ENCODE measurements at places on chromosomes 11 and 22.

DNA sequence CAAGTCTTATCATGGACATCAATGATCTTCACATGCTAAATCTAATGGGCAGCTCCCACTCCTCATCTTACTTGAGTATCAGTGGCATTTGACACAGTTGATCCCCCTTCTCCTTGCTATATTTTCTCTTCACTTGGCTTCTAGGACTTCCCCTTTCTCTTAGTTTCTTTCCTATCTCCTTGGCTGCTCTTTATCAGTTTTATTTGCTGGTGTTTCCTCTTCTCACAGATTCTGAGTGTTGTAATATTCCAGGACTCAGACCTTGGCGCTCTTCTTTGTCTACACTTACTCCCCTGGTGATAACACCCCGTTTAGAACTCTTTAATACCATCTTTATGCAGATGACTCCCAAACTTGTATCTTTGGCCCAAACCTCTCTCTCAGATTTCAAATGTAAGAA lies 33.9 kb upstream of the RASSF10 start:
- no peak for DNase-seq

- no peak for DNase-seq
Measured at GRCh38 chr22:22935546-22936157, 48.0 kb downstream of the IGLL5 start.

- DNase-seq: no peak
Measured at GRCh38 chr11:111923951-111924350, 5.2 kb downstream of the C11orf52 start.

- DNase-seq: no peak
Measured at GRCh38 chr11:43367382-43368178, 8.9 kb downstream of the TTC17 start.

- DNase-seq: no peak
Measured at GRCh38 chr11:8098879-8099278, 17.9 kb downstream of the TUB start.

DNA sequence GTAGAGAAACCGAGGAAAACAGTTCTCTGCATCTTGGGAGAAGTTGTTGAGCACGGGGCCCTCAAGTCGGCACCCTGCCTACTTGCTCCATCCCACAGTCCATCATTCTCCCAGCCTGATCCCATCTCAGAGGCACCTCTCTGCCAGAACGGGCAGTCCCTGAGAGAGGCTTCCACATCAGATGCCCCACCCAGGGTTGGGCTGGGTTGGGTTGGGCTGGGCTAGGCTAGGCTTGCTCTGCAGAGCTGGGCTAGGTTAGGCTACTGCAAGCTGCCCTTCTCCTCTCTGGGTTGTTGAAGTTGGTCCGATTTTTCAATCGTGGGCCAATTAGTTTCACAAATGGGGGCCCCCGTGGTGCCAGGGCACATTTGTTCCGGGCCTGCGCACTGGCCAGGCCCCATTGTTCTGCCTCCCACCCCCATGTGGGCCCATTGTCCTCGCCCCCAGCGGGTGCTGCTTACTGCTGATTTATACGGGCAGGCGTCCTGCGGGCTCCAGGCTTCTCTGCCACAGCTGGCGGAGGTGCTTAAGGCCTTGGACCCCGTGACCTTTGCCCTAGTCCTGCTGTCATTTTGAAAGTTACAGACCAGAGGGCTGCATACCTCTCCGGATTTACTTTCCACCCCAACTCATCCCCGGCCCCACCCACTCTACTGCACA lies 63.7 kb upstream of the NNMT start:
- no peak for DNase-seq

DNA sequence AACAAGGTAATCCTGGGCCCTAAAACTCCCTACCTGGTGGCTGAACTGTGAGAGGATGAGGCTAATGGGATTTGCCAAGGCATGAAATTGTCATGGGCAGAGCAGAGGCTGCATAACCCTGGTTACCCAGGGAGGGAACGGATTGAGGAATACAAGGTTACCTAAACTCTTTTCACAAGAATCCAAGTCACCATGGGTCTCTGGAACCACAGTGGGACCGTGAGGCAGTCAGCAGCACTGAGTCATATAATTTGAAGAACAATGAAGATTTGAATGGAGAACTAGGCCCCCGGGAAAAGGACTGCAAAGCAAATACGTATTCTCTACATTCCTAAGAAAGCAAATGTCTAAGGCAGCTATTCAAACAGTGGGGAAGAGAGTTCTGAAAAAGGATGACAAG lies 19.8 kb downstream of the CAT start:
- no peak for DNase-seq

GRCh38 chr11:133712051-133712560 lies 133.2 kb downstream of the SPATA19 start:
- DNase-seq: no peak

GRCh38 chr11:4619514-4619913 lies 11.5 kb upstream of the TRIM68 start:
- no peak for DNase-seq

DNA sequence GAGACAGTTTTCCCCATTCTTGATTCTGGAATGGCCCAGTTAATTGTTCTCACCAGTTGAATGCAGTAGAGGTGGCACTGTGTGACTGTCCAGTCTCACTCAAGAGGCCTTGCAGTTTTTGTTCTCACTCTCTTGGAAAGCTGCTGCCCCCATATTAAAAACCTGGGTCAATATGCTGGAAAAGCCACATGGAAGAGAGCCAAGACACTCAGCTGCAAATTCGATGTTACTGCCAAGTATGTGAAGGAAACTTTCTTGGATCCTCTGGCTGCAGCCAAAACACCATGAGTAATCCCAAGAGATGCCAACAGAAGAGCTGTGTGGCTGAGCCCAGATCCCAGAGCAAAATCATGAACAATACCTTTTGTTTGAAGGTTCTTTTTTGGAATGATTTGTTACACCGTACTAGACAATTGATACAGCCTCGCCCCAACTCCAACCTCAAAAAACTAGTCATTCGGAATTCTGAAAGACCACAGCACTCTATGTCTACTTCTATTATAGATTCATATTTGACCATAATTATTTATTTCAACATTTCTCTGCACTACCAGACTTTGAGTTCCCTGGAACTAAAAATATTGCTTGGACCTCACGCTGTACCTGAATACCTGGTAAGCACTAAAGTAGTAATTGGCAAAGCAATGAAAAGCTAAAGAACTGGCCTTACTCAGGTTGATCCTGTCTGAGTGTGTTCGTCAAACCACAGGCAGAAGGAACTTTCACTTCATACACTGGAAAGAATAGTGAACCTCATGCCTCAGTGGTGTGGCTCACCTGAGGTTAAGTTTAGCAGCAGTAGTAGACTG lies 378.8 kb downstream of the ETS1 start:
- DNase-seq: no peak

- no peak for DNase-seq
Measured at GRCh38 chr11:44763121-44763820, 36.5 kb downstream of the TSPAN18 start.

GRCh38 chr11:106077609-106078455 lies at the start of gene AASDHPPT:
Gene AASDHPPT (plus strand): TSS chr11:106077662. CDS start chr11:106077711, 49 bp downstream.
- DNase-seq: no peak

- no peak for DNase-seq
Measured at GRCh38 chr11:106594751-106595351, 423.4 kb downstream of the GUCY1A2 start.
